ENCODE measurements at places on chromosomes 5 and 9.

- no peak for DNase-seq
These were observed 243.0 kb upstream of the PTPRD start for GRCh38 chr9:10855847-10856246.

DNA sequence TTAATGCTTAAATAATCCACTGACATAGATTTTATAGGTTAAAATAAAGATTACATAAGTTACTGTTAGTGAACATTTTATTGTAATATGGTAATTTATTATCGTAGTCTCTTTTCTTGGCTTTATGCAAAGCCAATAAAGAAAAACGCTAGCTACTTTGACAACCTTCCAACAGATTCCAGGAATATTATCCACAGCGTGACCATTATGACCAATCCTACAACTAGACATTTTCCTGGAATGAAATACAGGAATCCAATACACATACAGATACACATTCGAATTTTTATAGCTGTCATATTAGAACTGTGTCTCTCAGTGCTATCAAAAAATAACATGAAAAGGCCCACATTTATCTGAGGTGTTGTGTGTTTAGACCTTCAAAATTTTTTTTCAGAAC is 13.1 kb downstream of the RPS23 start:
- no peak for DNase-seq

GRCh38 chr5:160792732-160793529 is 59.1 kb downstream of the ATP10B start:
- no peak for DNase-seq

GRCh38 chr9:35105571-35106342 is 2.8 kb upstream of the STOML2 start:
- no peak for DNase-seq

Data from nucleus accumbens (tissue), 56 donors.